EH (cell line): ENCODE measurements at places on chromosomes 3 and 15.
A peak's percentile ranks its signal among the peaks of the same experiment; 100 is the strongest.

DNA sequence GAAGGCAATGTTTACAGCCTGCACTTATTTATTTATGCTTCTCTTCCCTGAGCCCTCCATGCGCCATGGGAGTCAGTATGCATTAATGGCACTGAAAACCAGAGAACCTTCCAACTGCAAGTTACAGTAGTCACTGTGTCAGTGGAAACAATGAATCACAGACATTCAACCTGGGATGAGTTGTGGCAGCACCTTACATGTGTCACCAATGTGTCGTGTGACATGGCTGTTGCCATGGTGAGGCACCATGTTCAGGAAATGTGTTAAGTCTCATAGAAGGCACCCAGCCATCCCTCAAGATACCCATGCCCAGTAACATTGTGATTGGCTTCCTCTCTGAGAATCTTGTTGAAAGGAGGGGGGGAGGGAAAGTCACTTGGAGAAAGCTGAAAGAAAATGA is 105.0 kb downstream of the FOXP1 start:
- DNase-seq: peak; percentile 35

DNA sequence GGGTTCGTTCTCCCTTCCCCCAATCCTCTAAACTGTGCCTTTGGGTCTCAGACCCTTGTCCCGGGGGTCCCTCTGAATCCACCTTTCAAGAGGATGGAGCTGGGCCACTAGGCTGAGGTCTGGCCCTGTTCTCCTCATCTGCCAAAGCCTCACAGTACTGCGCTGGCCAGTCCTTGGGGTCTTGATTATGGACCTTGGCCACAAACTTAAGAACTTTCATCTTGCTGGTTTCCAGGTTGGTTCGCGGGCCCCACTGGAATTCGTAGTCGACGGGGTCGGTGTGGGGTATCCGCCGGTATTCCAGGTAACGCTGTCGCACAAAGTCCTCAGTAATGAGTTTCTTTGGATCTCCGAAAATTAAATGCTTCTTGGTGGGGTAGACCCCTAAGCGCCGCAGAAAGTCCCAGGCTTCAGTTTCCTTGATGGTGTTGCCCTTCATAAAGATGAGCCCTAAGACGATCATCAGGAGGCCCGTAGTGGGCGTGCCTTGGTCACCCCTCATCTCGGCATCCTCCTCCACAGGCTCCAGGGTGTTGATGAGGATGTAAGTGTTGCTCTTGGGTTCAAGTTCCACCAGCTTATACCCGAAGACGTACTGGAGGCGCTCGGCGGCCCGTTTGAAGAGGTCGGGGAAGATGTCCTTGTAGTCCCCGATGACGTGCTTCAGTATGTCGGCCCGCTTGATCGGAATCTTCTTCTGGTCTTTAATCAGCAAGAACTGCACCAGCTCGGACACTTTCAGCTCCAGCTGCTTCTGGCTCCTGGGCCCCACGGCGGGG is 727 bp downstream of the NSMCE3 start:
- peak; percentile 52 for DNase-seq

- no peak for DNase-seq
Measured at GRCh38 chr3:119035014-119035346, 334 bp upstream of the IGSF11 start.

- no peak for DNase-seq
Measured at GRCh38 chr15:47582233-47582632, 135.1 kb upstream of the SEMA6D start.

GRCh38 chr15:24678485-24678884 is 2.9 kb downstream of the NPAP1 start:
- no peak for DNase-seq

- no peak for DNase-seq
Measured at GRCh38 chr3:120049881-120050539, 44.2 kb downstream of the GSK3B start.

- no peak for DNase-seq
Measured at GRCh38 chr3:64463981-64464380, 223.8 kb downstream of the ADAMTS9 start.

DNA sequence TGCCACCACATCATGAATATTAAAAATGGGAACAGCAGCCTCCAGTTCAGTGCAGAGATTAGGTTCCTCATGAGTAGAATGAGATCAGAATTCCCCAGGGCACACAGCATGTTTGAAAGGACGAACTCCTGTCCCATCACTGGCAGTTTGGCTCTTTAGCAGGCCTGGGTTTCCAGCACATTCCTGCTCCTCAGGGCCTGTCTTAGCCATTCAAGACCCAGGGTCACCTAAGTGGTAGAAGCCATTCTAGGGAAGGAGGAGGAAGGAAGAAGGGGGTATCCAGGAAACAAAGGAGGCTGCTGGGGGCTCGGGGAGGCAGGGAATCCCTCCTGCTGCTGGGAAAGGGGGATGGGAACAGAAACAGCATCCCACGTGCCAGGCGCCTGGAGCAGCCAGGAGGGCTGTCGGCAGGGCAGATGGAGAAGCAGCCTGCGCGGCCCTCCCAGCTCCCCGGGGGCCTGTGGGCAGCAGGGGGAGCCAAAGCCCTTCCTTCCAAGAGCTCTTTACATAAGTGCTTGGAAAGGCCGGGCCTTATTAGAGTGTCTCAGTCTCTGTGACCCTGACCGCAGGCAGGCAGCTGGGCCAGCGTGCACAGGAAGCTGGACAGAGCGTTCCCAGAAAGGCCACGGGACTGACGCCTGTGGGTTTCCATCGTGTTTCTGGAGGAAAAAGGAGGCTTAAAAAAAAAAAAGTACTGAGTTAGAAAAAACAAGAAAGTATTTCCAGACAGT is 24.7 kb downstream of the LOXL1 start:
- DNase-seq: peak; percentile 99

- peak; percentile 48 for DNase-seq
Measured at GRCh38 chr3:114092151-114093015, 35.8 kb downstream of the QTRT2 start.

- DNase-seq: no peak
Measured at GRCh38 chr15:27341780-27342343, 370.9 kb downstream of the GABRG3 start.

- DNase-seq: peak; percentile 20
Measured at GRCh38 chr3:4904811-4905695, 74.2 kb upstream of the BHLHE40 start.

- DNase-seq: no peak
Measured at GRCh38 chr3:170038434-170039110, 777 bp downstream of the GPR160 start.

- DNase-seq: peak; percentile 98
Measured at GRCh38 chr3:9422712-9423424, 25.5 kb downstream of the SETD5 start.

DNA sequence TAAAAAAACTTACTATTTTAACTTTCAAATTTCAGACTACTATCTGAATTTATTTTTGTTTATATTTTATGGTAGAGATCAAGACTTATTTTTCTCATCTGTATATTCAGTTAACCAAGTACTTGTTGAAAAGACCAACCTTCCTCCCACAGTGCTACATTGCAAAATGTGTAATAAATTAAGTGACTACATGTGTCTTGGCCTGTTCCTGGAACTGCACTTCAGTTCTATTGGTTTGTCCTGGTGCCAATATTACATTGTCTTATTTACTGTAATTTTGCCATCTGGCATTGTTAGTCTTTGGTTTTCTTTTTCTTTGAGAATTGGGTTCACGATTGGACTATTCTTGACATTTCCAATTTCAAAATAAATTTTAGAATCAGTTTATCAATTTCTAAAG is 138.4 kb upstream of the KCNMB2 start:
- no peak for DNase-seq

GRCh38 chr3:179972881-179973423 is 63.8 kb downstream of the PEX5L start:
- DNase-seq: no peak

- DNase-seq: no peak
Measured at GRCh38 chr3:196992461-196993065, 23.9 kb upstream of the PIGZ start.

DNA sequence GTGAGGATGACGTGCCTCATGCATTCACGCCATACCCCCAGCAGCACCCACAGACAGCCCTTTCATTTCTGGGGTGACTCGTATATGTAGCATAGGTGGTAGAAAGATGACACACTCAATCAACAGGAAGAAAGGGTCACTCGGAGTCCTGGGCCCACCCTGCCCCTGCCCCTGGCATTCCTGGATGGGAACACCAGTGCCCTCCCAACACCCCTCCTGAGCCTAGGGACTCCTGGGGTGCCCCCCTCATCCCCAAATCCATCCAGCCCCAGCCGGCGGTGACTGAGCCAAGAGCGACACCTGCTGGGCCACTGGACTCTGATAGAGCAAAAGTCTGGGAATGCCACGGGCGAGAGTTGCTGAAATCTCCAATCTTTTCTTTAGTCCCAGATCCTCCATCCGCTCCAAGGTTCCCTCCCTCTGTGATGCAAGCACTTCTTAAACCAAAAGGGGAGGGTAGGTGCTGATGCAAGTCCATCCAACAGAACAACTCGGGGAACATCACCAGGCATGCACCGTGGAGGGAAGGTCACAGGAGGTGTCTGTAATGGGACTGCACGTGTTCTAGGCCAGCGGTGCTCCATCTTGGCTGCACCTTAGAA is 31.1 kb downstream of the ACAN start:
- DNase-seq: peak; percentile 66

GRCh38 chr3:58116161-58116955 is 94.4 kb downstream of the DNASE1L3 start:
- no peak for DNase-seq

DNA sequence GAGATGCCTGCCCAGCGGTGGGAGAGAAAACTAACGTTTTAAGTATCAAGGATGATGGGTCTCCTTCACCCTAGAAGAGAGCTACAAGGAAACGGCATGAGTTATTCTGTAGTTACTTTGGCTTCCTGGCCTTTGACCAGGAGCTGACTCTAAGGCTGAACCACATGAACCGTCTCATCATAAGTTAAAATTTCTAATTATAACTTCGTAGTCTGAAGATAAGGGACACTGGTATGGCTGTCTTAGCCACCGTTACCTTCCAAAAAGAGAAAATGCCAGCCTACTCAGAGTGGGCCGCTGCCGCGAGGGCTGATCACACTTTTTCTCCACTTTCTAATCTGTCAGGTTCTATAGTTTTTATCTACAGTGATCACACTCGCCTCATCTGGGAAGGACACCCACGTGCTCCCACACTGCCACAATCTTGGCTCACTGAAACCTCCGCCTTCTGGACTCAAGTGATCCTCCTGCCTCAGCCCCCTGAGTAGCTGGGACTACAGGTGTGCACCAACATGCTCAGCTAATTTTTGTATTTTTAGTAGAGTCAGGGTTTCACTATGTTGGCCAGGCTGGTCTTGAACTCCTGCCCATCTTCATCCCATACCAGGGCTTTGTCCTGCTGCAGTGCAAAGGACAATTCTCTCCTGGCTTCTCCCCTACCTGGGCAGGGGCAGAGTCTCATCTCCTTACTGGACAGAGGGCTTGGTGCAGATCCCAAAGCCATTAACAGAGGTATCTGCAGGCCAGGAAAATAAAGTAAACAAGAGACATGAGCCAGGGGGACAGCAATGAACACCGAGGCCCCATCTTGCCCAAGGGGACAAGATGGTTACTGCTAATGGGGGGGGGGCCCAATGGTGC is 73.4 kb downstream of the RFTN1 start:
- DNase-seq: no peak

DNA sequence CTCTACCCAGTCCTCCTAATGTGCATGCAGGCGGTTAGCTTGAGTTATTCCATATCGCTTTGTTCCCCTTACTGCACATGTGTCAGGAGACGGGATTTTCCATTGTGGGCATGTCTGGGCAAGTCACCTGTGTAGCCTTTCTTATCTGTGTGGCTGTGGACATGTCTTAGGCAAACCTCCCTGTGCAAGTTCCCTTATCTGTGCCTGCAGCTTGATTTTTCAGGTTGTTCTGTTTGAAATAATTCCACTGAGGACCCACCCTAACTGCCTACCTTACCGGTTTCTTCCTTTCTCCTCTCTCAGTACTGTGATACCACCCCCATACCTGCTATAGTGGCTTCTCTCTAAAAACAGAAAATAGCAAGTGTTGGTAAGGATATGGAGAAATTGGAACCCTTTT is 113.6 kb downstream of the NEO1 start:
- DNase-seq: no peak

DNA sequence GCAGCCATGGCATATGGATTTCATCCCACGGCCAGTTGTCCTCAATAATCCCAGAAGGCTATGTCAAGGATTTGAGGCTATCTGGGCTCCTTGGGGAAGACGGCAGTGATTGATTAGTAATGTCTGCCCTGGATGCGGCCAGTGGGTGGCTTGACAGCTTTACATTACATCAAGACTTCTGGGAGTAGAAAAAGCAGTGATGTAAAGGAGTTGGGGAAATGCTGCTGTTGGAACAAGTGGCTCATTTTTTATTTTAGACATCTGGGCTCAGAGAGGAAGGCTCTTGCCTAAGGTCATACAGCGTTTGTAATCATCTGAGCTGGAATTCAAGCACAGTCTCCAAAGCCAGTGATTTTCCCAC is 94.1 kb downstream of the FLNB start:
- no peak for DNase-seq

DNA sequence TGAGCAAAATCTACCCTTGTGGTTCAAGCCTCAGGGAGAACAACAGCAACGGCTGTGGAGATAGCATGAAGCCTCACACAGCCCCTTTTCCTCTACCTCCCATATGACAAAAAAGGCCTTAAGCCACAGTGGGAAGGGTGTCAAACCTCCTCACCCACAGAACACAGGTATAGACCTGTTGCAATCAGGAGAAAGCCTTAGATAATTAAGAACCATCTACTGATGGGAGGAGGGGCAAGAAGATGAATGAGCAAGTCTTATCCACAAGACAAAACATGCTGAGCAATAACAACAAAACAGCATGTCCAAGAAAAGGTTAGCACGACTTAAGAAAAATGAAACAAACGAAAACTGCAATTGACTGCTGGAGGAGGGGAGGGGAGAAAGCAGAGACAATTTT is 272.9 kb upstream of the BCHE start:
- DNase-seq: no peak

DNA sequence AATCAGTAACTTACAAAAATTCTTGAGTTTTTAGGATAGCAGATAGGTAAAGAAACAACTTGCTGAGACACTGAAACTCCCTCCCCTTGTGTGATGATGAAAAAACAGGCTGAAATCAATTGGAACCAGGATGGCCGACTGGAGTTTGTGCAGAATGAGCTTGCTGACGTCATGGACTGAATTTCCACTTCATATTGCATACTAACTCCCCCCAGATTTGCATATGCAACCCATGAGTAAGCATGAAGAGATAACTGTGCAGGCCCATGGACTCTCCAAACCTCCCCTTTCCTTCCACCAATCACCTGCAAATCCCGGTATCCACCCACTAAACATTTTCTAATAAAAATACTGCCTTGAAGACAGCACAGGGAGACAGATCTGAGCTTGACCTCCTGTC is 82.0 kb upstream of the SCN5A start:
- DNase-seq: peak; percentile 8

DNA sequence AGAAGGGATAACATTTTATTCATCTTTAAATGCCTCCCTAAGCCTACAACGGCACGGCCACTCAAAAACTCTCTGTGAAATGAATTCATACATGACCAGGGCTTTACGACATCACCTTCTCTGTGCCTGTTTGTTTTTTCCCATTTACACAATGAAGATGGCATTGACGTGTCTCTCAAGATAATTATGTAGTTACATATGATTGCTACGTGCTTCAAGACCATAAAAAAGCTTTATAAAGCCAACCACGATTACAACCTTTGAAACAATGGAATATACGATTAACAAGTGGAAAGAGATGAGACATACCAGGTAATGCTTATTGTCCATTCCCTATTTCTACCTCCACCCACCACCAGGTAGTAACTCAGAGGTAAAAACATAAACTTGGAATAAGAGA is 168.4 kb downstream of the P3H2 start:
- DNase-seq: no peak
